Activated CD4-positive, alpha-beta T cell treated with anti-CD3 and anti-CD28 coated beads for 24 hours (primary cell): ENCODE measurements at places on chromosomes 5 and 9.

GRCh38 chr9:100600521-100601079, 22.7 kb downstream of the CAVIN4 start:
- no peak for DNase-seq

DNA sequence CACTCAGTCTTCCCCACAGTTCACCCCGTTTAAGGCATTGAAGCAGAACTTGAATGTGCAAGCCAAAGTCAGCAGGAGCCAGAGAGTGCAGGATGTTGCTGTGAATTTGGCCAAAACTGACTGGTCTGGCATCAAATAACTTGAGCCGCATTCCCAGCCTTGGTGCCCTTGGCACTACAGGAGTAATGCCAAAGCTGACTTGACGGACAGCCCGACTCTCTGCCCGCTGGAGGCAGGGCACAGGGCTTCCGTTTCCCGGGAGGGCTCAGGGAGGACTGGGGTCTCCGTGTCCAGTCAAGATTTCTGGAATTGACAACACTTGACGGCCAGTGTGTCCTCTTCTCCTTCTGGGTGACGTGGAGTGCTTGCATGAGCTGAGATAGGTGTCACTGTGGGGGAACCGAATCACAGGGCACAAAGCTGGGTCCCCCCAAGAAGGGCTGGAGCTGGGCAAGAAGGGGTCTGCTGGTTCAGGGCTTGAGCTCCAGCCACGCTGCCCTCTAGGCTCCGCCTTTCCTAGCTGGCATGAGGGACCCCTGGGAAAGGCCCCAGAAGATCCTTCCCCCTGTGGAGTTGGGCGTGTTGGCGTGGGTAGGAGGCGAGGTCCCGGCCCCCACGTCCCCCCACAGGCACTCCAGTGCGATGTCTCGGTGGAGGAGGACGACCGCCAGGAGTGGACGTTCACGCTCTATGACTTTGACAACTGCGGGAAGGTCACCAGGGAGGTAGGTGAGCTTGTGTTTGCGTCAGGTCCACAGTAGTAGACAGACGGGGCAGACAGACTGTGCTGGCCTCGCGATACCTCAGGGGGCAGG, 25.2 kb downstream of the NKD2 start:
- no peak for DNase-seq

GRCh38 chr9:88534456-88535225, at the start of gene NXNL2:
NXNL2 (plus strand) TSS chr9:88535178; CDS start chr9:88535435, 257 bp downstream.
- DNase-seq = peak; percentile 25

GRCh38 chr9:89985068-89985467, 380.3 kb downstream of the GADD45G start:
- DNase-seq = no peak
